ENCODE measurements at places on chromosomes 2 and 18.

DNA sequence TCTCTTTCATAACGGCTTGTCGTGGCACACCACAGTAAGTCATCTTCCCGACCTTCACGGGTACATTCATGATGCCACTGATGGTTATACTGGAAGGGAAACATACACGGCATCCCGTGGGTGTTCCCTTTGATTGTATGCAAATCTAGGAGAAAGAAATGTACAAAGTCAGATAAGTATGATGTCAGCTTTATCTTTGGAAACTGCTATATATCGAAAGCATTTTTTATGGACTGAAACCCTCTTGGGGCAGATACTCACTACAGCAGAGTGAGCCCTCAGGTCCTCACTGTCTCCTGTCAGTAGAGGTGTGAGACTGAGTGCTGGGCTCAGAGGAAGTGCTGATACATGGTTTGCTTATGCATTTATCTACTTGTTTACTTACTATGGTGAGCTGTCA lies 20.4 kb downstream of the PLA2R1 start:
- DNase-seq, result no peak

- peak; percentile 73 for DNase-seq
Observed at GRCh38 chr2:64019083-64019974, at the start of gene VPS54. Gene VPS54, minus strand, starts transcription at chr2:64019428. Its CDS starts 35,429 bp downstream, at chr2:63983999.

DNA sequence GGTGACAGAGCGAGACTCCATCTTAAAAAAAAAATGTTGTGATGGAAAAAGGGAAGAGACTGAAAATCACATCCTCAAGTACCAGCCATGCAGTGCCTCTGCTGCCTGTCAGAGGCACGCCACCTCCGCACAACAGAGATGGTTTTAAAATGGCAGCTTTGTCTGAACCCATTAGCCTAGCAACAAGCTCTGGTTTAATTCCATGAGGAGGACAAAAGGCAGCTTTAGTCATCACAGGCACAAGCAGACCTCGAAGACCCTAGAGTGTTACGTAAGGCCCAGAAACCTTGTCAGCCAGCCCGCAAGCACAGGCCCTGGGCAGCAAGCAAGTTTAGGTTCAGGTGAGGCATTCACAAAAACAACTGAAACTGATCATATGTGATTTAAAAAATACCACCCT lies 10.4 kb downstream of the LCT start:
- no peak for DNase-seq

DNA sequence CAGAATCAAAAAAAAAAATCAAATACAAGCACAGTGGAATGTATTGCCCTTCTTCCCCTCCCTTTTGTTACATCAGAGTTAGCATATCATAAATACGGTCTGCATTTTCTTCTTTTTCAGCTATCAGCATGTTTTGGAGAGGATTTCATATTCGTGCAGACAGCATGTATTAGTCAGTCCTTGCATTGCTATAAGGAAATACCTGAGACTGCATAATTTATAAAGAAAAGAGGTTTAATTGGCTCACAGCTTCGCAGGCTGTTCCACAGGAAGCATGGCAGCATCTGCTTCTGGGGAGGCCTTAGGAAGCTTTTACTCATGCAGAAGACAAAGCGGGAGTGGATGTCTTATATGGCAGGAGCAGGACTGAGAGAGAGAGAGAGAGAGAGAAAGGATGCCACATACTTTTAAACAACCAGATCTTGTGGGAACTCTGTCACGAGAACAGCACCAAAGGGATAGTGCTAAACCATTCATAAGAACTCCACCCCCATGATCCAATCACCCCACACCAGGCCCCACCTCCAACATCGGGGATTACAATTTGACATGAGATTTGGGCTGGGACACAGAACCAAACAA lies 8.9 kb downstream of the IL1B start:
- no peak for DNase-seq

- DNase-seq, result no peak
Observed at GRCh38 chr18:48020337-48021250, 90.1 kb upstream of the SMAD2 start.

GRCh38 chr2:212484563-212485080 lies 54.0 kb downstream of the ERBB4 start:
- no peak for DNase-seq

DNA sequence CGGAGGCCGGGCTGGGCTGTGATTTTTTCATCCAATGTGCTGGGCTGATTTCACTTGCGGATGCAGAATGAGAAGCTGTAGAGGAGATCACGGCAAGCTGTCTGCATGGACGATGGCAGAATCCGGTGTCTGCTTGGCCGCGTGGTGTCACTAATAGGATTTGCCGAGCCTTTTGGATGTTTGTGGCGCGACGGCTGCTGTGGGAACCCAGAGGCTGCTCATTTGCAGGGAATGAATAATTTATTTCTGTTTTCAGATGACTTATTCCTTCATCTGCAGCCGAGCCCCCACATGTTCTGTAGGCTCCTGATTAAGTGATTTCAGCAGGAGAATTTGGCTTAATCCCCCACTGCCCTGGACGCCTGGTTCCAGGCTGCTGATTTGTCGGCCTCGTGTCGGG lies 62.6 kb downstream of the ODC1 start:
- peak; percentile 35 for DNase-seq

- no peak for DNase-seq
Observed at GRCh38 chr2:119960821-119961220, 52.1 kb upstream of the EPB41L5 start.

DNA sequence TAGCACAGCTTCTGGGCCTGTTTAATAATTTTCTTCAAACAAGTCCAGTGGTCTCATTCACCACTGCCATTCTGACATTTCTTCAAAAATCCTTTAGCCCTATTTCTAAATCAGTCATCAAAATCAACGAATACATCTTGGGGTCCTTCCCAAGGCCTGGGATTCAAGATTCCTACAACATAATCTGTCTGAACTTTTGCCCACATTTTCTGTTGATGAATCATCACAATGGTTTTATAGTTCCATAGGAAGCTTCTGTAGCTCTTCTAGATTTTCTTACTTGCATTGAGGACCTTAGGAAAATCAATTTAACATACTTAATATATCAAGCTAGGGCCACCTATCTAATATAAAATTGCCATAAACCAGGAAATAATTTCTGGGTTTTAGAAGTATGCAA lies 811.8 kb upstream of the ACVR2A start:
- no peak for DNase-seq

- DNase-seq, result no peak
Observed at GRCh38 chr2:130377491-130377890, 21.6 kb downstream of the PTPN18 start.

GRCh38 chr2:68119504-68119903 lies 38.2 kb upstream of the PNO1 start:
- no peak for DNase-seq

- DNase-seq, result no peak
Observed at GRCh38 chr2:169798397-169798717, 314 bp upstream of the SSB start.

- DNase-seq, result no peak
Observed at GRCh38 chr2:10336283-10336682, 33.6 kb downstream of the HPCAL1 start.

DNA sequence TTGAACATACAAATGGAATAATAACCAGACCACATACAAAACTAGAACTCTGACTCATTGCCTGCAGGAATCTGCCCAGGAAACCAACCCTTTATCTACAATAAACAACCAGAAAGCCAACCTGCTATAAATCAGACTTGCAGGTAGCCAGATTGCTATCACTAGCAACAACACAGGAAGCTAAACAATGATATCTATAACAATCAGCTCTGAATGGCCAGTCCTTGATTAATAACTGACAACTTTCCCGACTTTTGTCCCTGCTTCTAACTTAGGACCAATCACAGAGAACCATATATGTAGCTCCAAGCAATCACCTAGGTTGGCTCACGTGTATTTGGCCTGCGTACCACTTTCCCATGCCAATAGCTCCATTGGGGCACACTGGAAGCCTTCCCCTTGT lies 470.8 kb downstream of the RIT2 start:
- DNase-seq, result no peak

DNA sequence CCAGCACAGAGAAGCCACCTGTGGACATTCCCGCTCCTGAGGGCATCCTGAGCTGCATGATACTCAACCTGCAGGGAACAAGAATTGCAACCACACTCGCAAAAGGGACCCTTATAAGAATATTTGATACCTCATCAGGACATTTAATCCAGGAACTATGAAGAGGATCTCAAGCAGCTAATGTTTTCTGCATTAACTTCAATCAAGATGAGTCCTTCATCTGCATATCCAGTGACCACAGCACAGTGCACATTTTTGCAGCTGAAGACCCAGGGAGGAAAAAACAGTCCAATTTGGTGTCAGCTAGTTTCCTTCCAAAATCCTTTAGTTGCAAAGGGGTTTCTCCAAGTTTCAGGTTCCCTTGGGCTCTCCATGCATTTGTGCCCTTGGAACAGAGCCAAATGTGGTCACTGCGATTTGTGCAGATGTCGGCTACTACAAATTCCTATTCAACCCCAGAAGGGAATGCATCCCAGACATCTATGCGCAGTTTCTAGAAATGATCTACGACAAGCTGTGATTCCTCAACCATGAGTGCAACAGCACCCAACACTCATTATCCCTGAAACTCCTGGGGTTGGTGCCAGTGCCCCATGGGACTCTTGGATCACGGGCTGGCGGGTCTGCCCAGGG lies 23.3 kb upstream of the FHOD3 start:
- no peak for DNase-seq

- peak; percentile 71 for DNase-seq
Observed at GRCh38 chr18:28175150-28175929, 1.6 kb downstream of the CDH2 start.

GRCh38 chr2:26189123-26189522 lies 16.2 kb downstream of the GAREM2 start:
- no peak for DNase-seq

DNA sequence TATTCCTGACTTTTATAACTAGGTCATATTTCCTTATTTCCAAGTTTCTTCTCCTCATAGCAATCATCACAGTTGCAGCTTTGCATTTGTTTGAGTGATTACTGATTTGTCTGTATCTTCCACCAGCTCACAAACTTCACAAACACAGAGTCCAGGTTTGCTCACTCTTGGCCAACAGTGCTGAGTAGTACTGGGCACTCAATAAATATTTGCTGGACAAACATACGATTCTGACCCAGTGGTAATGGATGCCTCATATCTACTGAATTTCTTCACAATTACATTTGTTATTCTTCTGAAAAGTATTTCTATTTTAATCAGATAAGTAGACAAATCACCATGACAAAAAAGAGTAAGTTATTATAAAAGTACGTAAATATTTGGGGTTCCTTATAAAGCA lies 516.3 kb downstream of the TDRD15 start:
- DNase-seq, result no peak

DNA sequence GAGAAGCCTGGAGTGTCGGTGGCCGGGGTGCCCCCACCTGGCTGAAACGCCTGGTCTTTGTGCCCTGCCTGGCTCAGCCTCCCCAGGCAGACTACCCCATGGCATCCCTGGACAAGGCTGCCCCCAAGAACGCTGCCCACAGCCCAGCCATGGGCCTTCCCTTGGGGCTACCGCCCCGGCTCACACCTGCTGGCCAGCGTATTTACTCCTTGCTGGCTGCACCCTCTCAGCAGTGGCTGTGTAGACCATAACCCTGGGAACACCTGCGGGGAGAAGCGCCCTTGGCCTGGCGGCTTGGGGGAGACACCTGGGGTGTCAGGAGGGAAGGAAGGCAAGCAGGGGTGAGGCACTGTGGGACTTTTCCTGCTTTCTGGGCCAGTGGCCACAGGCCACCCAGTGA lies 17.3 kb downstream of the CAPN10 start:
- DNase-seq, result no peak

GRCh38 chr2:109375131-109375561 lies 238.6 kb downstream of the SEPTIN10 start:
- no peak for DNase-seq

DNA sequence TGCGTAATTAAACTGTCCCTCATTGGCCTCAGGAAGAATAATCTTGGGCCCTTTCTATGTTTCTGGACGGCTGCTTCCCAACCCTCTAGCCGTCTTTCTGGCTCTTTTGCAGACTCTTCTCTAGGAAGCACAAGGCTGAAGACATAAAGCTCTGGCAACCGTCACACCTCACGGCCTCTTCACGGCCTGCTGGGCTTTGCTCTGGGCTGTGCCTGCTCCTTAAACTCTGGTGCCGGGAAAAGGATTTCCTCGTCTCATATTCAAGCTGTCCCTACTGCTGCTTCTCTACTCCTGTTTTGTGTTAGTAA lies 36.0 kb upstream of the WIPF1 start:
- no peak for DNase-seq

DNA sequence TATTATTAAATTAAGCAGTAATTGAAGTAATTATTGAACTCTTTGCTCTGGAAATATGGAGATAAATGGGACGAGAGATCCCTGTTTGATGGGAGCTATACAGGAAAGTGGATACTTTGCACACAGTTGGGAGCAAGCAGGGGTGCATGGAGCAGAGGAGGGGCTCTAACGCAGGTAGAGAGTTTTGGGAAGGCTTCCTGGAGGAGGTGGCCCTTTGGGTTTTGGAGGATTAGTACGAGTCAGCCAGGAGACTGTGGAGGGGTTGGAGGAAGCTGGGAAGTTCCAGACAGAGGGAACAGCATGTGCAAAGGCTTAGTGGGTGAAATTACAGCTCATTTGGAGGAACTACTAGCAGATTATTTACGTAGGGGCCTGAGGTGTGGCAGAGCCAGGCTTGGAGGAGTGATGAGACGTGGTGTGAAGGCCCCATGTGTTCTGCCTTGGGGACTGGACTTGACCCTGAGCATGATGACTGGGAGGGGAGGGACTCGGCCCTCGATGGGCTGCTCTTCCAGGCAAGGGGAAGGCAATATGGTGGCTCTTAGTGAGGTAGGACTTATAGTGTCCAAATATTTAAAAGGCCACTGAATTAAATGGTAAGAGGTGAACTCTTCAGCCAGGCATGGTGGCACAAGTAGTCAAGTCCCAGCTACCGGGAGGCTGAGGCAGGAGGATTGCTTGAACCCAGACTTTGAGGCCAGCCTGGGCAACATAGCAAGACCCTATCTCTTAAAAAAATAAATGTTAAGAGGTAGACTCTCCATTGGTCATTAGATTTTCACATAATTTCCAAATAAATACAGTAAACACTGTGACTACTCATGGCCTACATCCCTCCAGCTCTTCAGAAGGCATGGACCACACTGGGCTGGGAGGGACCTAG lies 30.2 kb downstream of the GREB1 start:
- DNase-seq, result no peak

GRCh38 chr2:24175631-24176187 lies 856 bp downstream of the FAM228A start:
- no peak for DNase-seq

DNA sequence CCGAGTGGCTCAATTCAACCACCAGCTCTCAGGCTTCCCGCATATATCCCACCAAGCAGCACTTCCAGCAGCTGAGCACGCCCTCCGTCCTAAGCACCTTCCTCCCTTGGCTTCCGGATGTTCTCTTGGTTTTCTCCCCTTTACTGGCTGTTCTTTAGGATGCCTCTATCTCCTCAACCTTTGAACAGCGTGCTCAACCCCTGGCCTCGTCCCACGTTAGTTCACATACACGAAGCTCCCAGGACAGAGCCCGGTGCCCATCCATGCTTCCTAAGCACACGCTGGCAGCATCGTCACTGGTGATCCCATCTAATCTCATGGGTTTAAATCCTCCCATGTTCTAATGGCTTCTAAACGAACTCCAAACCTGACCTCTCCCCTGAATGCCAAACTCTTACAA lies 3.7 kb downstream of the CYS1 start:
- DNase-seq, result no peak
